ENCODE measurements at places on chromosomes 13 and 19.

DNA sequence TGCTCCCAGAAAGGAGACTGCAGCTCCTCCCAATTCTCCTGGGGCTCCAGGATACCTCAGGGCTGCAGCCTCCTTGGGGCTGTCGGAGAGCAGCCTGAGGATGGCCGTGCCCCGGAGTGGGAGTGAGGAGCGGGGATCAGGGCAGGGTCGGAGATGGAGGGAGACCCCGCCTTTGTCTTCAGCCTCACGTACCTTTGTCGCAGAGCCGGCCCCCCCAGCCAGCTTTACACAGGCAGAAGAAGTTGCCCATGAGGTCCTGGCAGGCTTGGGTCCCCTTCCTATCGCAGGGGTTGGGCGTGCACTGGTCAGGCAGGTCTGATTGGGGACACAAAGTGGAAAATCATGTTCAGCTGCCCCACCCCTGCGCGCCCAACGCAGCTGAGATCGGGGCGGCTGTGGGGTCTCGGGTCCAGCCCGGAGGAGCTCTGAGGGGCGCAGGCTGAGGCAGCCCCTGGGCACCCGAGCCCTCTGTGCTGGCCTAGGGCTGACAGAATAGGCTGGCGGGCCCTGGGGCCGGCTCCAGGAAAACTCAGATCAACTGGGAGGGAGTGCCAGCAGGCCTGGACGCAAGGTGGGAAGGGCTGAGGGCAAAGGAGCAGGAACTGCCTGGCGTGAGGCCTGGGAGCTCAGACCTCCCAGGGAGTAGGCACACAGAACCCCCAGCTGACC lies 24.2 kb downstream of the GAS6 start:
- DNase-seq: no peak

GRCh38 chr19:42113641-42114348 lies 18.5 kb downstream of the POU2F2 start:
- DNase-seq: peak; percentile 85

DNA sequence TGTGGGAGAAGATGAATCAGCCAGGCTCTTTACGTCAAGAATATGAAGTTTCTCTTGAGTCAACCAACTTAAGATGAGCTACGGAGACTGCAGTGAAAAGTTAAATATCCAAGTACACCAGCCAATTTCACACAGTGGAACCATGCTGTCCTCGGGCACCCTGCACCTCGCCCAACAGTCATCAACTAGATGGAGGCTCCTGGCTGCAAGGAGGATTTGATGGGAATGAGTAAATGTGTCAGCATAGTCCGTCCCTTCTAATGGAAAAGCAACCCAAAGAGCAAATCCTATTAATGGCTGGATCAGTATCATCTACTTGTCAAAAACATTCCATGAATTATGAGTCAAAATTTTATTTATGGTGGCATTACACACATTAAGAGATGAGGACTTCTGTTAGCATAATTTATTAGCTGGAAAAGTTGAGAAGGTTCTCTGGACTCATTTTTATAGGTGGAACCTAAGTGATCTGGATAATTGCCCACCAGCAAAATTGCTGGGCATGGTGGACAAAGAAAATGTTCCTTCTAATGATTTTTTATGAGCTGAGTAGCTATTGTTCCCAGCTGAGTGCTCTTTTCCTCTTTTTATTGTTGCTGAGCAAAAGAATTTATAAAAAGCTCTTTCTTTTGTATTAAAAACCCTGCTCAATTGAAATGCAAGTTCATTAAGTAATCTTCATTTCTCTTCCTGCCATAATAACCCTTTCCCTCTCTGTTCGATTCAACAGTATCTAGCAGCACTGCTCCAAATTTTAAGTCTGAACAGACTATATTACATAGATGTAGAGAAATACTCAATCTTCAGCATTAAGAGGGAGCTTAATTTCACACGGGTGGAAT lies 88.4 kb downstream of the DNAJC15 start:
- DNase-seq: no peak

- DNase-seq: no peak
Measured at GRCh38 chr19:46056536-46056935, 15.7 kb upstream of the IGFL4 start.

- peak; percentile 17 for DNase-seq
Measured at GRCh38 chr19:8585894-8586750, 8.9 kb upstream of the MYO1F start.

- no peak for DNase-seq
Measured at GRCh38 chr13:76790526-76790925, 95.7 kb downstream of the KCTD12 start.

GRCh38 chr13:40155201-40155600 lies 499.7 kb downstream of the COG6 start:
- DNase-seq: no peak

DNA sequence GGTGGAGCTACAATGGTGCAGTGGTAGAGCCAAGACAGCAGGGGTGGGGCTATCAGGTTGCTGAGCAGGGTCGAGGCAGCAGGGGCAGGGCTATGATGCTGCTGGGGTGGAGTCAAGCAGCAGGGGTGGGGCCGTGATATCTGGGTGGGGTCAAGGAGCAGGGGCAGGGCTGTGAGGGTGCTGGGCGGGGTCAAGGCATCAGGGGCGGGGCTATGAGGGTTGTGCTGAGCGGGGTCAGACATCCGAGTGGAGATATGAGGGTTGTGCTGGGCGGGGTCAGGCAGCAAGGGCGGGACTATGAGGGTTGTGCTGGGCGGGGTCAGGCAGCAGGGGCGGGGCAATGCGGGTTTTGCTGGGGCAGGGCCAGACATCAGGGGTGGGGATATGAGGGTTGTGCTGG lies 14.7 kb downstream of the HCN2 start:
- DNase-seq: no peak

DNA sequence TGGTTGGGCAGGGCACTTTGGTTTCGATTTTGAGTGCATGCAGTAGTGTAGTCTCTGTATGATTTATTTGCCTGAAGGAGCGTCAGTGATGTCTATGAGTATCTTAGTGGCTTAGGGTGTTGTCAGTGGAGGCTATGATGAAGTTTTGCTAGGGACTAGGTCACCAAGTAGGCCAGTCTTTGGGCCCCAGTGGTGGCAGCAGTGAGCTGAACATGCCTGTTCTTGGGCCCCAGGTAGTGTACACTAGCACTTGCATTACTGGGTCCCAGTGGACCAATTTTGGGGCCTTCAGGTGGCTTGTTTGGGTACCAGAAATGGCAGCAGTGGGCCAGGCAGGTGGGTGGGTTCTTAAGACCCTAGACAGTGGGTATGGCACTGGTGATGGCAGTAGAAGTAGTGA lies 598.7 kb upstream of the SPRY2 start:
- no peak for DNase-seq

DNA sequence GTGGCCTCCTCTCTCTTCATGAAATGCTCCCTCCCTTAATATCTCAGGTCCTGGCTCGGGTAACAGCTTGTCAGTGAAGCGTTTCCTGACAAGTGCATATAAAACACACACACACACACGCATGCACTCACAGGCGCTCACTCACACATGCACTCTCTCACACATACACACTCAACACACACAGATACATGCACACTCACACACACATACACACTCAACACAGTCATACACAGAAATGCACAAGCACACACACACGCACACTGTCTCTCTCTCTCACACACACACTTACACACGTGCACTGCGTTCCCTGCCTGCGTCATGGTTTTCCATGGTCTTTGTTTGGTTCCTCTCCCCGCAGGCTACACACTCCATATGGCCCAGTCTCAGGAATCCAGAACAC lies 344.1 kb downstream of the UQCRFS1 start:
- DNase-seq: no peak

- peak; percentile 2 for DNase-seq
Measured at GRCh38 chr13:20161275-20161950, 561 bp upstream of the GJA3 start.

GRCh38 chr13:40624383-40624782 lies 42.1 kb downstream of the FOXO1 start:
- no peak for DNase-seq

GRCh38 chr13:112330066-112330465 lies 46.1 kb upstream of the SPACA7 start:
- DNase-seq: no peak

GRCh38 chr19:41570639-41571112 lies 5.3 kb upstream of the CEACAM21 start:
- DNase-seq: no peak

- DNase-seq: no peak
Measured at GRCh38 chr19:14102102-14102696, 11.6 kb upstream of the SAMD1 start.

- no peak for DNase-seq
Measured at GRCh38 chr19:953445-954271, 27.8 kb downstream of the ARID3A start.

DNA sequence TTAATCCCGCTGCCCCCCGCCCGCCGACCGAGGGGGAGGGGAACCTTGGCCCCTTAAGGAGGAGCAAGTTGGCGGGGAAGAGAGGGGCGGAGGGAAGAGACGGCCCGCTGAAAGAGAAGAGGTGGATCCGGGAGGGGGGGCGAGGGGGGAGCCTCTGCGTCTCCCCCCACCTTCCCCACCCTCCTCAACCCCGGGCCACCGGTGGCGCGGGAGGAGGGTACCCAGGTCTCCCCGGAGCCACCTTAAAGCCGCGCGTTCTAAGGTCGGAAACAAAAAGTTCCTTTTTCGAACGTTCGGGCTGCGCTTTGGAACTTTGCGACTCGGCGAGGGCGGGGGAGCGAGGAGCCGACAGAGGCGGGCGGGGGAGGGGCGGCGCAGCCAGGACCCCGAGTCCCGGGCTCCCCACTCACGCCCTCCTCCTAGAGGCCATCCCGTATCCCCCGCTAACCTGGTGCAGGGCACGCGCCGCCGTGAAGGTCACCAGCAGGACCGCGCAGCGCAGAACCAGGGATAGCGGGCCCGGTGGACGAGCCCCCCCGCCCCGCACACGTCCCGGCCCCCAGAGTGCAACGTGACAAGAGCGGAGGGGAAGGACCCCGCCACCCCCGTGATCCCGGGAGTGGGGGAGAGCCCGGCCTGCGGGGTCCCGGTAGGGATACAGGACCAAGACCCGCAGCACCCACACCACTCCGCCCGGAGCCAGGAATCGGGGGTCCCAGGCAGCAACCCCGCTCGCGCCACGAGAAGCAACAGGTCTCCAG lies 659 bp downstream of the ERF start:
- DNase-seq: no peak

DNA sequence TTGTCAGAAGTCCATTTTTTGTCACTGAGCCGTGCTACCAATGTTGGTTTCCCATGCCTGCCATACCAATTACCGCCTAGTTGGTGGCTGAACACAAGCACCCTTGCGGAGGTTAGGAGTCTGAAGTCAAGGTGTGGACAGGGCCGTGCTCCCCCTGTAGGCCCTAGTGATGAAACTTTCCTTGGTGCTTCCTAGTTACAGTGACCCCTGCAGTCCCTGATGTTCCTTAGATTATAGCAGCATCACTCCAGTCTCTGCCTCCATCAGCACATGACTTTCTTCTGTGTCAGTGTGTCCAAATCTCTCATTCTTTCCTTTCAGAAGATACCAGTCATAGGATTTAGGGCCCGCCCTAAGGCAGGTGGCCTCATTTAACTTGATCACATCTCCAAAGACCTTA lies 99.0 kb downstream of the MYO16 start:
- DNase-seq: no peak

- DNase-seq: no peak
Measured at GRCh38 chr13:98487522-98487921, 89.4 kb downstream of the STK24 start.

- no peak for DNase-seq
Measured at GRCh38 chr13:113947311-113948033, 26.4 kb downstream of the C13orf46 start.

GRCh38 chr13:73429701-73430100 lies 370.9 kb downstream of the KLF5 start:
- no peak for DNase-seq

- no peak for DNase-seq
Measured at GRCh38 chr13:62551588-62551987, 1135.9 kb upstream of the PCDH20 start.

DNA sequence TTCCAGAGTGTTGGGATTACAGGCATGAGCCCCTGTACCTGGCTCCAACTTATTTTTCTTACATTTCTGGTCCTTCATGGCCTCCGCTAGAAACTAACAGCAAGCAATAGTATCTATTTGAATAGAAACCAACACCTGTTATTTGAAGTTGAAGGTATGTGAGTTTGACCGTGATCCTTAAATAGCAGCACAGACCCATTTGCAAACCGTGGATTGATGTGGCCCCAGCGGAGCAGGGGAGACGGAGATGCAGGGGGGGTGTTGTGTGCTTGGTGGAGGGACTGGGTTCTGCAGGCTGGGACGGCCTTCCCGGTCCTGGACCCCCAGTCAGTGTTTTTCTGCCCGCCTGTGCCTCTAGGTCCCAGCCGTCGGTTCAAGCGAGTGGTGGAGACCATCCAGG lies 16.9 kb downstream of the TMEM150B start:
- no peak for DNase-seq

- no peak for DNase-seq
Measured at GRCh38 chr19:47002106-47002766, 17.4 kb upstream of the NPAS1 start.

GRCh38 chr19:16249826-16250404 lies 52.2 kb downstream of the AP1M1 start:
- no peak for DNase-seq

- peak; percentile 12 for DNase-seq
Measured at GRCh38 chr13:109156181-109156935, 526.9 kb downstream of the MYO16 start.

DNA sequence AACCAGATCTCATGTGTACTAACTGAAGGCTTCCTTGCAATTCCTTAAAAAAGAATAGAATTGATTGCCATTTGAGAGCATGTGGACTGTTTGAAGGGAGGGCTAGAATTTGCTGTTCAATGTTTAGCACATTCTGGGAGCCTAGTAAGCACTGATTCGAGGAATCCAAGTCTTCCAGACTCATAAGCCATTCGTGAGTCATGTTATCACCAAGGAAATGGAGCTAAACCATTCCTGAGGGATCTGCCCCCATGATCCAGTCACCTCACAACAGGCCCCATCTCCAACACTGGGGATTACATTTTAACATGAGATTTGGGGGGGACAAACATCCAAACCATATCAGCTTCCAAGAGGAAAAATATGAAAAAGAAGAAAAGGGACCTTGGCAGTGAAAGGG lies 276.4 kb downstream of the KCNRG start:
- no peak for DNase-seq

DNA sequence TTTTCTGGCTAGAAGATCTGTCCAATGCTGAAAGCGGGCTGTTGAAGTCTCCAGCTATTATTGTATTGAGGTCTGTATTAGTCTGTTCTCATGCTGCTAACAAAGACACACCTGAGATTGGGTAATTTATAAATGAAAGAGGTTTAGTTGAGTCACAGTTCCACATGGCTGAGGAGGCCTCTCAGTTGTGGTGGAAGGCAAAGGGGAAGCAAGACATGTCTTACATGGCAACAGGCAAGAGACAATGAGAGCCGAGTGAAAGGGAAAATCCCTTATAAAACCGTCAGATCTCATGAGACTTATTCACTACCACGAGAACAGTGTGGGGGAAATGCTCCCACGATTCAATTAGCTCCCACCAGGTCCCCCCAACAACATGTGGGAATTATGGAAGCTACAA lies 980.4 kb downstream of the SLITRK5 start:
- no peak for DNase-seq

GRCh38 chr13:21638319-21639282 lies 32.3 kb upstream of the FGF9 start:
- DNase-seq: no peak
